ENCODE measurements at places on chromosomes 1 and 21. TPM values are rescaled to one million over a fixed set of nuclear protein-coding genes. Genes with fewer than 3 reads are reported as not detected.

The CGN gene
- total RNA-seq, result 0.73 TPM

The PLA2G2D gene
- total RNA-seq, result not detected

The CLDN17 gene
- total RNA-seq, result not detected

The PMF1 gene
- total RNA-seq, result 58.4 TPM

The JUN gene
- total RNA-seq, result 81.1 TPM

The MARK1 gene
- total RNA-seq, result 6.0 TPM

The HSPB7 gene
- total RNA-seq, result not detected

- no peak for DNase-seq
Observed at GRCh38 chr1:110387048-110387754, 3.6 kb downstream of the SLC16A4 start.

GRCh38 chr1:1198423-1199140 is 7.8 kb downstream of the TNFRSF18 start:
- no peak for DNase-seq

- peak; percentile 33 for DNase-seq
Observed at GRCh38 chr1:85340427-85340826, 64.0 kb upstream of the BCL10 start.

DNA sequence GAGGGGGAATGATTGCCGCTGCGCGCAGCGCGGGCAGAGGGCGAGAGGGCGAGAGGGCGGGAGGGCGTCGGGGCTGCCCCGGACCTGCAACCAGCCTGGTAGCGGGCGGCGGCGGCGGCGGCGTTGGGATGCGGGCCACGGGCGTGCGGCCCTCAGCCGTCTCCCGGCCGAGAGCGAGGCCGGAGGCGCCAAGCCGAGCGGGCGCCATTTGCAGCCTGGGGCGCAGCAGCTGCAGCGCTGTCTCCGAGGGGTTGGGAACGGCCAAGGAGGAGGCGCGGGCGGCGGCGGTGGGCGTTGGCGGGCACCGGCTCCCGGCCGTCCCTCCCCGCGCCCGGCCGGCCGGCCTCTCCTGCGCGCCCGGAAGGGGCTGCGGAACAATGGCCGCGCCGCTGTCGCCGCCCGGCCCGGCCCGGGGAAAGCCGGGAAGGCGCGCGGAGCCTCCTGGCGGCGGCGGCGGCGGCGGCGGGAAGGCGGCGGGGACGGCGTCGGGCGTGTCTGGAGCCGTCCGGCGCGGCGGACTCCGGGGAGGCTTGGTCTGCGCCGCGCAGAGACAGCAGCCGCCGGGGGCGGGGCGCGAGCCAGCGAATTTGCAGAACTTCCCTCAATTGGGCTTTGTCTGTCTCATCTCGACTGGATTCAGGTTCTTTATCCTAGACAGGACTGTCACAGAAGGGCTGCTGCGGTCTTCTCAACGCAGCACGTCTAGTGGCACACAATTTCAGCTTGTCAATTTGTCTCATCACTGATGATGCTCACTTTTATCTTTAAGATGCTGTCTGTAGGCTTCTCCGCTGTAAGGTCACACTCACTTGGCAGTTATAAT is 35.7 kb downstream of the ZBTB8B start:
- peak; percentile 49 for DNase-seq

DNA sequence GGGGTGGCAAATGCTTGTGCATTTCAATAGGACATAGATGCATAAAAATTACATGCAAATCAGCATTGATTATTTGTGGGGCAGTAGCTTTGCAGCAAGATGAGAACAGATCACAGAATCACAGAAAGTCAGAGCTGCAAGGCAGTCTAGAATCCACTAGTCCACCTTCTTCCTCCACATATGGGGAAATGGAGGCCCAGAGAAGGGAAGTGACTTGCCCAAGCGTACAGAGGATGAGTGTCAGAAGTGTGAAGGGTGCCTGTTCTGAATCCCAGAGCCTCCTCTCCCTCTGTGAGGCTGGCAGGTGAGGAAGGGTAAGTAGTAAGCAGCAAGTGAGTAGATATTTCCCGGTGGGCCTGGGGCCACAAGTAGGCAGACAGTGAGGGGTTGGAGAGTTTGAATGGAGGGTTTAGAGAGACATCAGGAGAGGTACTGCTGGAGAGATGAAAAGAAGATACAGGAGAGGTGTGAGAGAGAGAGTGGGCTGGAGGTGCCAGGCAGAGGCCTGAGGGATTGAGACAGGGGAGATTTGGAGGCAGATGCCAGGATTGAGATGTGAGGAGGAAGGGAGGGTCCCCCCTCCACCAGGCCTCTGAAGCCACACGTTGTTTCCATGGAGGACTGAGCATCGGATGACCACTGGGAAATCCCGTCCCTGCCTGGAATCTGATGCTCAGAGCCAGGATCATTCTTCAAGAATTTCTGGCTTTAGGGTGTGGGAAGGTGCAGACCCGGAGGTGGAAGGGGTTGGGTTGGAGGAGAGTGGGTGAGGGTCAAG is 4.8 kb upstream of the MYOG start:
- no peak for DNase-seq

DNA sequence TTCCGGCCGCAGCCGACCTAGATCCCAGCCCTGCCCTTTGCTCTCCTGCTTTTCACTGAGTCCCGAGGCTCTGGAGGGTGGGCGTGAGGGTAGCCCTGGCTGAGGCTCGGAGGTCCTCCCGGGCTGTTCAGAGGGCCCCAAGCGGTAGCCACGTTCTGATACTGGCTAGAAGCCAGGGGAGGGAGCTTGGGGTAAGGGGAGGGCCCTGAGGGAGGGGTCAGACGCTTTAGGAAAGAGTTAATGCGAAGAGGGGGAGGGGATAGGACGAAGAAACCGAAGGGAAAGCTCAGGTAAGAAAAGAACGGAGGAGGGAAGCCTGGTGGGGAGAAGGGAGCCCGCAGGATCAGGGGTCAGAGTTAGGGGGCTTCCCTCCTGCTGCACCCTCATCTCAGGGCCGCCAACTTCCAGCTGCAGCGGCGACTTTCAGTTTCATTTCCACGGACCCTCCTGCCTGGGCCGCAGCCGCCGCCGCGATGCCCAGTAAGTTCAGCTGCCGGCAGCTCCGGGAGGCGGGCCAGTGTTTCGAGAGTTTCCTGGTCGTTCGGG is at the start of gene MOV10:
MOV10 (plus strand) TSS at position 220 of the 546 bp plus-strand sequence; CDS start at position 474, 254 bp downstream.
- DNase-seq, result peak; percentile 81

GRCh38 chr1:87394513-87394912 is 65.8 kb downstream of the LMO4 start:
- no peak for DNase-seq

Data from endothelial cell of umbilical vein (primary cell).